ENCODE measurements at places on chromosomes 13 and 19.

- no peak for DNase-seq
These were observed 397.3 kb upstream of the MIR17HG start for GRCh38 chr13:90950160-90950559.

- DNase-seq, result no peak
These were observed 20.7 kb downstream of the LYPD3 start for GRCh38 chr19:43444531-43445287.

- no peak for DNase-seq
These were observed 74.0 kb downstream of the CEBPG start for GRCh38 chr19:33447336-33448158.

DNA sequence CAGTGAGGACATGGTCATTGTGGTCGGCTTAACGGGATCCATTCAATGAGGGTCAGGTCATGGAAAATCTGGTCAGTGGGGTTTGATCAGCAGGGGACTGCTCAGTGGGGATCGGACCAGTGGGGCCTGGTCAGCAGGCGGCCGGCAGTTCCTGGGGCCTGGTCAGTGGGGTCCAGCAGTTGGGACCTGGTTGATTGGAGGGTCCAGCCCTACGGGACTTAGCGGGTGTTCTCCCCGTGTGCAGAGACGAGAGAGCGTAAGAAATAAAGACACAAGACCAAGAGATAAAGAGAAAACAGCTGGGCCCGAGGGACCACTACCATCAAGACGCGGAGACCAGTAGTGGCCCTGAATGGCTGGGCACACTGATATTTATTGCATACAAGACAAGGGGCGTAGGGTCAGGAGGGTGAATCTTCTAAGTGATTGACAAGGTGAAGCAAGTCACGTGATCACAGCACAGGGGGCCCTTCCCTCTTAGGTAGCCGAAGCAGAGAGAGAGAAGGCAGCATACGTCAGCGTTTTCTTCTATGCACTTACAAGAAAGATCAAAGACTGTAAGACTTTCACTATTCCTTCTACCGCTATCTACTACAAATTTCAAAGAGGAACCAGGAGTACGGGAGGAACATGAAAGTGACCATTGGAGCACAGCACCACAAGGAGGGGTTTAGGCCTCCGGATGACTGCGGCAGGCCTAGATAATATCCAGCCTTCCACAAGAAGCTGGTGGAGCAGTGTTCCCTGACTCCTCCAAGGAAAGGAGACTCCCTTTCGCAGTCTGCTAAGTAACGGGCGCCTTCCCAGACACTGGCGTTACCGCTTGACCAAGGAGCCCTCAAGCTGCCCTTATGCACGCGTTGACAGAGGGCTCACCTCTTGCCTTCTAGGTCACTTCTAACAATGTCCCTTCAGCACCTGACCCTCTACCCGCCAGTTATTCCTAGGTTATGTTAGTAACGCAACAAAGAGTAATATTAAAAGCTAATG lies 62.1 kb upstream of the TPM4 start:
- DNase-seq, result no peak

DNA sequence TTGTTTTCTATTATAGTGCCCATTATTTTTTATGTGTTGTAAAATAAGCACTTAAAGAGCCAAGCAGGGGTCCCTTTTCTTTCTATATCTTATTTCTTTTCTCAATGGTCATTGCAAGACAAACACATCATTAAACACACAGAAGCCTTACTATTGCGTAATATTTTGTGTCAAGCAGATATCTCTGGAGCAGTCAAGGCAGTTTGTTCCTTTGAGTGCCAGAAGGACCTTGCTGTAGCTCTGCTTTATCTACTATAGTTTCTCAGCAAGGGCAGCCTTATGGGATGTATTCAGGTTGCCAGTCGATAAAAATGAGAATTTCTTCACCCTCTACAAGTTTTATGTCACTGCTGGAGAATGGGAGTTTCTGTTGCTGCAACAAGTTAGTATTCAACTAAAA lies 319.3 kb downstream of the TDRD3 start:
- DNase-seq, result no peak

DNA sequence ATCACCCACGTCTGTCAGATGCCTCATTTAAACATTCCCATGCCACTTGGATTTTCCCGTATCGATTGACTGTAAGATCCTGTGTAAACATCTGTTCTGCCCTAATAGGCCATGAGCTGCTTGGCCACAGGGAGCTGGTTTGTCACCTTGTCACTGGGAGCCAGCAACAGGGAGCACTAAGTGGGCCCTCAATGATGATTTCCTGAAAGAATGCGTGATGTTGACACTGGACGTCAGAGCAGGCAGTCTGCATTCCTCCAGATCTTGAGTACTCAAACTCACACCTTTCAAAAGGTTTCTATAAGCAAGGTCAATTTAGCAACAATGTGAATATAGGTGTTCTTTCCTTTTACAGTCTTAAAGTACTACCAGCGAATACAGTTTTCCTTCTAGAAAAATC lies 78.8 kb downstream of the TUBGCP3 start:
- no peak for DNase-seq

- DNase-seq, result no peak
These were observed 78.8 kb downstream of the ZNF726 start for GRCh38 chr19:23993440-23993839.

GRCh38 chr13:49113526-49114286 lies 106.4 kb upstream of the MLNR start:
- DNase-seq, result no peak

DNA sequence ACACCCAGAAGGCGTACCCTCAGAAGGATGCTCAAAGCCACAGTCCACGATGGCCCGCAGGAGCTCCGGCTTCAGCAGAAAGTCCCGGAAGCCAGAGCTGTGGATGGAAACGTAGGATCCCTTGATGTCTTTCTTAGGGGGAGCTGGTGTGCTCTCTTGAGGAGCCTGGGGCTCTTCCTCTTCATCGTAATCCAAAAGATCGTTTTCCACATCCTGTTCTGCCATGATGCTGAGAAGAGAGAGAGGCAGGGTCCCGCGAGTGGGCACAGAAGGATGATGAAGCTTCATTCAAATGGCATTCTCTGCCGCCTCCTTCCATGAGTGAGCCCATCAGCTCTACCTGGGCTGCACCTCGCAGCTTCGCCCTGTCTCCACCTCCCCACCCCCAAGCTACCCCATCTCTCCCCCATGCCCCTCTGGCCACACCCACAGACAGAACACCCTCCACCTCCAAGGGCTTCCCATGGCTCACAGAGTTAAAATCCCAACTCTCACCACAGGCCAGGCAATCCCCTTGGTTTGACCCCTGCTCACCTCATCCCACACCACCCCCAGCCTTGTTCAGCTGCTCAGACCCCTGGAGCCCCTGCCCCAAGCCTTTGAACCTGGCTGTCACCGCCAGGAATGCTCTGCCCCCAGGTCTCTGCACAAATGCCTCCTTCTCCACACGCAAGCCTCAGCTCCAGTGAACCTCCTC lies 6.0 kb downstream of the DDX39A start:
- no peak for DNase-seq

DNA sequence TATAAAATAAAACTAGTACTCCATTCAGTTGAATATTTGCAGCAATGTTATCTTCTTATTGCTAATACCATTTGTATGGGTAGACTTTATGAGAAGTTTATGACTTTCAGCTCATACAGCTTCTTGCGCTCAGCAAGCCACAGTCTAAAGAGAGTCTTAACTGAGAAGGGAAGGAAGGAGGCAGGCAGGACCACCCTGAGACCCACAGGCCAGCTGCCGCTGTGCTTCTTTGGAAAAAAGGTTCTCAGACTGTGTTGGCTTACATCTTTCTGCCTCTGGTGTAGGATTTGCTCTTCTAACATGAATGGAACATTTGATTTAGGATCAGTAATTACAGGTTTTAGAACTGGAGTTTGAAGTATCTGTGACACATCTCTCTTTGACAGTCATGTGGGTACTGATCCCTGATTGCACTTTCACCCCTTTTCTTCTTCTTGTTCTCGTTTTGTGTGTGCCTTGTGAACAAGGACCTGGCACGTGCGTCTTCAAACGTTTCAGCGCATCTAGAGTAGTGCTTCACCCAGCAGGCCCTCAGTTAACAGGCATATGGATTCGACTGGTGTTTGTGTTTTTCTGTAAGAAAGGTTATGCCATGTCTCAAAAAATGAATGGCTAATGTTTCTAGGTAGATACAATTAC lies 7.1 kb upstream of the GPR18 start:
- no peak for DNase-seq

GRCh38 chr13:33112766-33113165 lies 96.5 kb downstream of the KL start:
- DNase-seq, result no peak

- no peak for DNase-seq
These were observed 4.5 kb downstream of the ADAT3 start for GRCh38 chr19:1909761-1910080.

DNA sequence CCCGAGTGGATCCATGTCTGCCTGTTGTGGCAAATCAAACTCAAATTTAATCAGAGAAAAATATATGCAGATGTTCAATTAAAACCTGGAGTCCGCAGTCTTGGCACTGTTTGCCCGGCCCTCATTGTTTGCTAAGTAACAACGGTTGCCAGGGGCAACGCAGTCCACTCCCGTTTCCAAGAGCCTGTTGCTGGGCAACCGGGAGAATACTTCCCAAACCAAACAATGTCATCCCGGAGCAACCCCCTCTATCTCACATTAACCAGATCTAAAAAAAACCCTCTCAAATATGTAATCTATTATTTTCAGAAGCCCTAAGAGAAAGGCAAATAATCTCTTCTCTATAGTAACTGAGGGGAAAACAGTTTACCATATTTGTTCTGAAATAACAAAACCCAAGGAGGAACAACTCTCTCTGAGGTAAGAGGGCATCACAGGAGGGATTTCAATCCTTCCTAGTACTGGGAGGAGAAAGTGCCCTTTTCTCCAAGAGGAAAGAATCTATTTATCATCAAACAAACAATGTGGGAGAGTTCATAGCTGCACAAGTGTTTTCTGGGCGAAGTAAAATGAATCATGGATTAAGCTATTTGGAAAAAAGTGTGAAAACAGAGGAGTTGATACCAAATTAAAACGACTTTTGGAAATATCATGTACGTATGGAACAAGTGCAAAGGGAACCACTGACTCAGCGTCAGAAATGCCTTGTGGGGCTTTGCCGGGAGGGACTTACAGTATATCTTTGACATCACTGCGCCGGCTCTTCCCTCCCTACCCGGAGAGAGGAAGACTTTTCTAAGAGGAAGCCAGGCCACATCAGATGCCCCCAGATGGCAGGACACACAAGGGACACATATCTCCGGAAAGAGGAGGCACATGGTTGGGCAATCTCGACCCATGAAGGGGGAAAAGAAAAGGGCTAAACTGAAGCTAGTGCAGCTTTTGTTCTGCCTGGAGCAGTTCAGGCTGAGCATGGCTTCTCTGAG lies 43.3 kb downstream of the RFX2 start:
- peak; percentile 85 for DNase-seq

- DNase-seq, result no peak
These were observed 22.7 kb upstream of the KCTD15 start for GRCh38 chr19:33773704-33774624.

DNA sequence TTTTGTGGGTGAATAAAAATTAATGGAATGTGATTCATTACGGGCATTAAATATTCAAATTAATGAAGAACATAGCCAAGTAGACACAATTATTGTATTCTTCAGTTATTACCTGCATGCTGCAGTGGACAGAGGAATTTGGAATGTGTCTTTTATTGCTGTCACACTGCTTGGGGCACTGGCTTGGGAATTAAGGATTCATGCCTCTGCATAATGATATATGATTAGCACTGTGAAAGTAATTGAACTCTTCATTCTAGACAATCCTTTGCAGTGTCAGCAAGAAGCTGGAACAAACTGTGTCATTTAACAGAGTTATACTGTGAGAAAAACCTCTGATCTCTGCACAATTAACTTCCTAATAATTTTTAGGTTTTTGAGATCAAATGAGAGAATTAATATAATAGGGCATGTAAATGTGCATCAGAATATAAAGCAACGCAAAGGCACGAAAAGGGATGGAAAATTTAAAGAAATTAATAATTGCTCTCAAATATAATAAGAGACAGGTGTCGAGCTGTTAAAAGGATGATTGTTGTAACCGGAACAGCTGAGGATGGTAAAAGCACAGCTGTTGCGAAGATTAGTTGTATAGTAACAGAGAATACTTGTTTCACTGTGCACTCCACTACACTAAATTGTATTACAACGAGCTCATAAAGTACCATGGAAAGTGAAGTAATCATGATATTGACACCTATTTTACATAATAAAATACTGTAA lies 235.1 kb upstream of the MIR17HG start:
- no peak for DNase-seq

DNA sequence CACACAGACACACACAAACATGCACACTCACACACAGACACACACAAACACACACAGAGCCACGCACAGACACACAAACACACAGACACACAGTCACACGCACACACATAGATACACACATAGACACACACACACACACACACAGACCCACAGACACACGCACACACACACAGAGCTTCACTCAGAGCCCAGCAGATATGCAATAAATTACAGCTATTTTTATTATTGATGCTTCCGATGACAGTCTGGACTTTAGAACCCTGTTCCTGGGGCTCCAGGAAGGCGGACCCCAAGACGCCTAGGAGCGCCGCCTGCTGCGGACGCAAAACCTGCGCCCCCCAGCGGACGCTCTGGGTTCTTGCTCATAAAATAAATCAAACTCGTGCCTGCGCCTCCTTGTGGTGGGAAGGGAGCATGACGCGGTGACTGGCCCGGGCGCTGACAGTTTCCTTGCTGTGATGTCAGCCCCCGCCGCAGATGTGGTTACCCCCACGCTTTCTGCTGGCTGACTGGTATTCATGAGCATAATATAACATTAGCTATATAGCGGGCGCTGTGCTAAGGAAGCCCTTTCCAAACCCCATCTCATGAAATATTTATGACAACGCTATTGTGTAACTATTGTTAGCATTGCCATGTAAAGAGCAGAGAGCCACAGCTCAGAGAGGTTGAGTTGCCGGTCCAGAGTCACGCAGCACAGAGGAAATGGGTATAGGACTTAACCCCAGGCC lies 64.4 kb upstream of the TM9SF2 start:
- peak; percentile 71 for DNase-seq

DNA sequence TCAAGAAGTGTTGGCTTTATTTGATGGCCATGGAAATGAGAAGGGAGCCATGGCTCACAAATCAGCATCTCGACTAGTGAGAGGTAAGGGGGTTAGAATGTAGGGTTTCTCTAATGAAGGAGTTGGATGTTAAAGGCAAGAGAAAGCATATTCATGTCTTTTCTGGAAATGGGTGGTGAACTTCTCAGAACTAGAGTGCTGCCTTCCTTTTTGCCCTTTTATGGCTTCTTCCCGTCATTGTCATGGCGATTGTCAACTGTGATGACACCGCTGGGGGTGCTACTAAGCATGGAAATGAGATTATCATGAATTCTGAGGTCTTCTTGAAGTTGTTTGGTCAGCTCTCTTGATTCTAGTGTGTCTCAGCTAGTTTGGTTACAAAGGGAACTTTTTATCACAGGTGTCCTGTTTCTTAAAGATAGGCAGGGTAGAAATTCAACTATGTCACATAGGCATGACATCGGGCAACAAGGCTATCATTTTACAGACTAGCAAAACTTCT lies 180.4 kb downstream of the LIG4 start:
- no peak for DNase-seq

Measured in tibial nerve (tissue), 4 donors.